ENCODE measurements at places on chromosomes 3 and 15. TPM values are rescaled to one million over a fixed set of nuclear protein-coding genes. Genes with fewer than 3 reads are reported as not detected.

Gene MUSTN1
- 105 TPM for total RNA-seq

Gene MYO1E
- 193 TPM for total RNA-seq

Gene P3H2
- 9.7 TPM for total RNA-seq

Gene ALDH1L1
- 5.6 TPM for total RNA-seq

Gene SENP5
- 35.9 TPM for total RNA-seq

Gene RASL12
- 93.9 TPM for total RNA-seq

Gene LRRC58
- total RNA-seq = 29.0 TPM

Gene VIPR1
- total RNA-seq = 1.3 TPM

Gene SLC26A6
- total RNA-seq = 11.7 TPM

Gene IMPG2
- total RNA-seq = 0.38 TPM

Gene GATA2
- 11.9 TPM for total RNA-seq

Gene EPHB1
- 3.7 TPM for total RNA-seq

Gene ITIH1
- 2.6 TPM for total RNA-seq

Gene CAMP
- total RNA-seq = not detected

Gene CALML4
- 8.4 TPM for total RNA-seq

Gene LYZL4
- total RNA-seq = not detected

Gene BMF
- total RNA-seq = 3.0 TPM

Gene GATM
- total RNA-seq = 26.7 TPM

Gene HTR3E
- not detected for total RNA-seq

Gene GOLGA8T
- not detected for total RNA-seq

Gene LIPH
- not detected for total RNA-seq

Gene OGG1
- 23.4 TPM for total RNA-seq

Gene NR2E3
- 0.19 TPM for total RNA-seq

Gene TUSC7
- total RNA-seq = not detected

Gene CLEC3B
- 136 TPM for total RNA-seq

Gene PLOD2
- 64.1 TPM for total RNA-seq

Gene BNC1
- total RNA-seq = 0.29 TPM

Gene PLAAT1
- 0.65 TPM for total RNA-seq

Gene B3GALNT1
- 14.7 TPM for total RNA-seq

Gene PLD1
- total RNA-seq = 30.9 TPM

Gene ANKRD34C
- 0.14 TPM for total RNA-seq

Gene CTXN2
- not detected for total RNA-seq

Gene DUOXA2
- not detected for total RNA-seq

Gene IGSF11
- total RNA-seq = 0.57 TPM

Gene MESP1
- 0.69 TPM for total RNA-seq

Gene CHRNA3
- not detected for total RNA-seq

Gene TMEM266
- not detected for total RNA-seq

All from posterior vena cava (tissue), 2 donors.